Tongue (tissue), 3 donors: ENCODE measurements at places on chromosomes 7 and 10.

- peak; percentile 79 for DNase-seq
Observed at GRCh38 chr10:7260412-7260900, 150.4 kb downstream of the SFMBT2 start.

GRCh38 chr10:45441239-45442190 is 67.5 kb downstream of the ALOX5 start:
- DNase-seq, result no peak

- no peak for DNase-seq
Observed at GRCh38 chr10:47209466-47209865, 90.5 kb upstream of the GDF10 start.

DNA sequence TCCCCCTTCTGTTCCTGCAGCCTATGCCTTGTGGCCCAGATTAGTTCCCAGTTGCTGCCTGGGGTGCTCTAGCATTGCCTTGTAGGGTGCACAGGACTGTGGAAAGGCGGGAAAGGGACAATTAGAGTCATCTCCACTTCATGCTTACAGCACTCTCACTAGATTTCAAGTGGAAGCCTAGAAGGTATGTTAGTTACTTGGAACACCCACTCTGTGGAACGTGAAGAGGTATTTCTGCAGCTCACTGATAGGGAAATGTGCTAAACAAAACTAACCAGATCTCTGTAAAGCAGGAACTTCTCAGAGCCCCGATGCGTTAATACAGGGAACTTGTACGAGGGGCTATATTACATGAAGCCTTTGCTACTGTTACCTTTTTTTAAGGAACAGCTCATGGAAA is 19.4 kb downstream of the STMP1 start:
- DNase-seq, result no peak

- no peak for DNase-seq
Observed at GRCh38 chr10:124386186-124387077, 32.3 kb downstream of the OAT start.

DNA sequence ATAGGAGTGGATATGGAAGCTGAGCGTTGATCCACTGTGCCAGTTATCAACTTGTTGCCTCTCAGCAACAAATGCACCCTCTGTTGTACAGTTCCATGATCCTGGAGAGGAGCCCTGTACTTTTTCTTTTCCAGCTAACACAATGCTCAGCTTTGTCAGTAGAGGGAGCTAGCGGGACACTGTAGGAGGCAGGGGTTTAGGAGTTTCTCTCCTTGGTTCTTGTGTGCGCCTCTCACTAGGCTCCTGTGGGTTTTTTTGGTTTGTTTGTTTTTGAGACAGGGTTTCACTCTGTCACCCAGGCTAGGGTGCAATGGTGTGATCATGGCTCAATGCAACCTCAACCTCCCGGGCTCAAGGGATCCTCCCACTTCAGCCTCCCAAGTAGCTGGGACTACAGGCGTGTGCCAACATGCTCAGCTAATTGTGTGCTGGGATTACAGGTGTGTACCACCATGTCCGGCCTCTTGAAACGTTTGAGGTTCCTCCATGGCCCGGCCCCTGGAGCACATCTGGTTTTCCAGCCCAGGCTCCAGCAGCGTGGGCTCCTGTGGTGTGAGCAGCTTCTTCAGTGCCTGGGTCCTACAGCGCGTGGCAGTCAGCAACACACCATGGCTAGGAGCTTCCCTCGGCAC is 12.0 kb upstream of the MARVELD1 start:
- DNase-seq, result peak; percentile 88

- DNase-seq, result no peak
Observed at GRCh38 chr10:67923551-67923950, 39.1 kb downstream of the SIRT1 start.

DNA sequence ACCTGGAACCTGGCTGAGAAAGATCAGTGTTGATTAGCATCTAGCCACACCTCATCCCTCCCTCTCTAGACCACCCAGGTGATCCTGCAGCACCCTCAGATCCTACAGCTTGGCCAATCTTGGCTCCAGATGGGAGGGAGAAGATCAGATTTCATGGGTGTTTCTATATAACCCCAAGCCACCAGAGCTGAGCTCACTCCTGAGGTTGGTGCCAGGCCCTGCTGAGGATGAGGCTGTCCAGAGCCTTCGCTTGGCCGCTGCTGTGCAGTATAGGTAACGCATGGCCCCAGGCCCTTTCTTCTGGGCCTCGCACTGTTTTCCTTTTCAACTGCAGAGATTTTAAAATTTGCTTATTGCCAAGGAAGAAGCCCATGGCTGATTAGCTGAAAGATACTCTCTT is 27.0 kb downstream of the C10orf120 start:
- peak; percentile 50 for DNase-seq

DNA sequence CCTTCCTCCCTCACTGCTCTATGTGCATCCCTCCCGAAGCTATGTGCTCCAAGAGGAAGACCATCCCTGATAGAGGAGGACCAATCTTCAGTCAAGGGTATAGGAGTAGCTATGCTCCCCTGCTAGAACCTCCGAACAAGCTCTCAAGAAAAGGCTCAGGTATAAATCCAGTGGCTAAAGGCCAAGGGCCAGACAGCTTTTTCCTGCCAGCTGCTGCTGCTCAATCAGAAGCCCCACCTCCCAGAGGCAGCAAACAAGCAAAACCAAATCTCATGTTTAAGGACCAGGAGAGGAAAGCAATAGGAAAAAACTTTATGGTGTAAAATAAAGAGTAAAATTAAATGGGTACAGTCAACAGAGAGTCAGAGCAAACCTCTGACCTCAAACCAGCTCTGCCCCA is 187.2 kb downstream of the FGFR2 start:
- no peak for DNase-seq

DNA sequence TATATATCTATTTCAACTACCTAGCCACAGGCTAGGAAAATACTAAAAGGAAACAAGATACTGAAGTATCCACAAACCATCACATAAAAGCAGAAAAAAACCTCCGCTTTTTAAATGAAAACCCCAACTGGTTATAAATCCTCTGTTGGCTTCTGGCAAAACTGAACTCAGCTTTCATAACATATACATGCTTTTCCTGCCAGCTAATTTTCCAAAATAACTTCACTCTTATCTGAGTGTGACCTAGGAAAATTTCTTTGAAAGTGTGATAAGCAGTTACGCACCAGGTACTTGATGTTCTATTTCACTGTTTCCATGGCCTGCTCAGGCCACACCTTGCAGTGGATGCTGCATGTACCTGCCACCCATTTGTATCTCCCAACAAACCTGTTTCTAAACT is 11.8 kb downstream of the FAM3C start:
- no peak for DNase-seq

DNA sequence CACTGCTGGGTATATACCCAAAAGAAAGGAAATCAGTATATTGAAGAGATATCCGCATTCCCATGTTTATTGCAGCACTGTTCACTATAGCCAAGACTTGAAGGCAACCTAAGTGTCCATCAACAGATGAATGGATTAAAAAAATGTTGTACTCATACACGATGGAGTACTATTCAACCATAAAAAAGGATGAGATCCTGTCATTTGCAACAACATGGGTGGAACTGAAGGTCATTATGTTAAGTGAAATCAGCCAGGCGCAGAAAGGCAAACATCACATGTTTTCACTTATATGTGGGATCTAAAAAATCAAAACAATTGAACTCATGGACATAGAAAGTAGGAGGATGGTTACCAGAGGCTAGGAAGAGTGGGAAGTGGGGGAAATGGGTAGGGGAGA is 19.3 kb downstream of the NRCAM start:
- DNase-seq, result no peak

GRCh38 chr10:129965425-129965808 is 1.3 kb upstream of the EBF3 start:
- DNase-seq, result peak; percentile 49

GRCh38 chr10:61452655-61453641 is at the start of gene TMEM26:
TMEM26 (minus strand) TSS chr10:61453381; CDS start chr10:61453081, 300 bp downstream.
- peak; percentile 82 for DNase-seq

DNA sequence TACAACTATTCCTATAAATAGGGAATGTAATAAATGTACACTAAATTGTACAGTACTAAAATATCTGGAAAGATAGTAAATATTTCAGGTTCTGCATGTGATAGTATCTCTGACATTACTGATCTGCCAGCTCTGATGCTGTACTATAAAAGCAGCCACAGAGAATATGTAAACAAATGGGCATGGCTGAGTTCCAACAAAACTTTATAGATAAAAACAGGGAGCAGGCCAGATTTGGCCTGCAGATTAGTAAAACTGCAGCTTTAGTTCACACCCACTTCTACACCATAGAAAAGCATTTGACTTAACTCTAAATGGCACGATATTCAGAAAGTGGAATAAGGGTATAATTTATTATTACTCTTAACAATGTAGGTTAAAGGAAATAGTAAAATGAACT is 18.8 kb upstream of the TLL2 start:
- DNase-seq, result no peak

- DNase-seq, result no peak
Observed at GRCh38 chr10:91521439-91521838, 111.3 kb downstream of the HECTD2 start.

DNA sequence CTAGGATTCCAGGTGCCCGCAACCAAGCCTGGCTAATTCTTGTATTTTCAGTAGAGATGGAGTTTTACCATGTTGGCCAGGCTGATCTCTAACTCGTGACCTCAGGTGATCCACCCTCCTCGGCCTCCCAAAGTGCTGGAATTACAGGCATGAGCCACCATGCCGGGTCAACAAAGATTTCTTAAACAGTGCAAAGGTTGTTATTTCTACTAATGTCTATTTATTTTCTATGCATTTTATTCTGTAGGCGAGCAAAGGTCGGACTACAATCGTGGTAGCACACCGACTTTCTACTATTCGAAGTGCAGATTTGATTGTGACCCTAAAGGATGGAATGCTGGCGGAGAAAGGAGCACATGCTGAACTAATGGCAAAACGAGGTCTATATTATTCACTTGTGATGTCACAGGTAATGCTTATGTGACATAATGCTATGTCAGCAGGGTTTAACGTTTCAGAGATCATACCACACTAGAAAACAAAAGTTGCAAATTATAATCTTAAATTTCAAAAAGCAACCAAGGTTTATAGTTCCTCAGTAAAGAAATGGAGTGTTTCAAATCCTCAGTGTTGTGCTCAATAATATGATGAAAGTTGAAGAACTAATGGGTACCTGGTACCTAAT is 65.9 kb downstream of the ABCB5 start:
- DNase-seq, result no peak

- DNase-seq, result no peak
Observed at GRCh38 chr10:58217612-58218011, 50.1 kb downstream of the IPMK start.

GRCh38 chr10:86155054-86155921 is 211.3 kb downstream of the GRID1 start:
- DNase-seq, result no peak

- no peak for DNase-seq
Observed at GRCh38 chr10:69647126-69647525, 17.1 kb downstream of the FAM241B start.
